Large intestine (tissue), 12 donors: ENCODE measurements at places on chromosomes 3 and 15.
A peak's percentile ranks its signal among the peaks of the same experiment; 100 is the strongest.

- DNase-seq = no peak
Measured at GRCh38 chr15:97082830-97083229, 752.3 kb downstream of the NR2F2 start.

DNA sequence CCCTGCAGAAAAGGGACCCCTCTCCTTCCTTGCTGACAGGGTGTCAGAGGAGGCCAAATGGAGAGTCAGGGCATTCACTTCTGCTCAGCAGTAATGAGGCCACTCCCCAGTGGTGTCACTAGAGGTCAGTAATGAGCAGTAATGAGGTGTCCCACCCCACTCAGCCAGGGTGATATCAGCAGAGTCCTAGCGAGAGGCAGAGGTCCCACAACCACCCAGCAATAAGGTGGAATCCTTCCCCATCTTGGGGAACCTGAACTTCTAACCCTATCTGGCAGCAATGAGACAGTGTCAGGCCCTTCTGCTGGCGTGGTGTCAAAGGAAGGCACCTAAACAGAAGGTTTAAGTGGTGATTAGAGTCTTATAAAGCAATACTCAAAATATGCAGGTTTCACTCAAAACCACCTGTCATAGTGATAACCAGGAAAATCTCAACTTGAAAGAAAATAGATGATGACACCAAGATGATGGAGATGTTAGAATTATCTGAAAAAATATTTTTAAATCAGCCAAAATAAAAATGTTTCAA lies 12.9 kb downstream of the OCA2 start:
- DNase-seq = peak; percentile 63

- DNase-seq = no peak
Measured at GRCh38 chr3:190709351-190709773, 153.1 kb downstream of the GMNC start.

DNA sequence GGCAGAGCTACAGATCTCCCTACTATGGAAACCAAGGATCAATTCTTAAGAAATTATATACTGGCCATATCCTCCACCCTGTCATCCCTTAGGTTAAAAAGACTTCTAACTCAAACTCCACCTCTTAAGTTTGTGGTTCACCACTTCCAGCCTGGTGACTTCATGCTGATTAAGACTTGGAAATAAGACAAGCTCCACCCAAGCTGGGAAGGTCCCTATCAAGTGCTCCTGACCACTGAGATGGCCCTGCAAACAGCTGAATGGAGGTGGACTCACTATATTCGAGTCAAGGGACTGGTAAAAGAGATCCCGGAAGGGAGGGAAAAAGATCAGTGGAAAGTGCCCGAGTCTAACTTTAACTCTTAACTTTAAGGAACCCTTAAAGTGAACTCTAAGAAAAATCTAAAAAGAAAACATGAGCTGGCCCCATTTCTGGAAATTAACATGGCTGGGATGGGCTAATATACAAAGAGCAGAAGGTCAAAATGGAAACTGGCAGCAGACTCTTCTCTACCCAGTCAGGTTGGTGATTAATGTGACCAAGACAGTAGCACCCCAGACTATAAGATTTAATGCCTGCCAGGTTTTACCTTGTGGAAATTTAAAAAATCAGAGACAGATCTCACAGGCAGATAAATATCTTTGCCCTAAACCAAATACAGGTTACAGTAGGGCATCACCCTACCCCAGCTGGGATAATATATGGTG lies 43.9 kb downstream of the PPCDC start:
- no peak for DNase-seq

DNA sequence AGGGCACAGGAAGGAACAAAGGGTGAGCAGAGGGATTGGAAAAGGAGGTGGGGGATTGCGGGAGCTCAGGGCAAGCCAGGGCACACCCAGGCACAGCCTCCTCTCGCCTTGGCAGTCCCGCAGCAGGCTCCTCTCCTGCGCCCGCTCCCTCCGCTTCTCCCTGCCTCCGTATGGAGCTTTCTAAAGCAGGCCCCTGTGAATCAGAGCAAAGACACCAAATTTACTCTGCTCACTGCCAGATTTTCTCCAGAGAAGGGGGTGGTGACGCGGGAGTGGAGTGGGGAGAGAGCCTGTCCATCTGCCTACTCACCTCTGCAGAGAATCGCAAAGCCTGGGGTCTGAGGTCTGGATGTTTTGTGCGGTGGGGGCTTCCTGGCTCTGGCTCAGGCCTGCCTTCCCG lies 20.0 kb downstream of the ATP2B2 start:
- no peak for DNase-seq

- DNase-seq = no peak
Measured at GRCh38 chr3:46183330-46183729, 24.8 kb downstream of the CCR1 start.
